Adrenal gland (tissue), 19 donors: ENCODE measurements at places on chromosomes 7 and 10. TPM values are rescaled to one million over a fixed set of nuclear protein-coding genes. Genes with fewer than 3 reads are reported as not detected.

GRCh38 chr10:114706458-114707055 lies 48.5 kb upstream of the ABLIM1 start:
- no peak for DNase-seq

DNA sequence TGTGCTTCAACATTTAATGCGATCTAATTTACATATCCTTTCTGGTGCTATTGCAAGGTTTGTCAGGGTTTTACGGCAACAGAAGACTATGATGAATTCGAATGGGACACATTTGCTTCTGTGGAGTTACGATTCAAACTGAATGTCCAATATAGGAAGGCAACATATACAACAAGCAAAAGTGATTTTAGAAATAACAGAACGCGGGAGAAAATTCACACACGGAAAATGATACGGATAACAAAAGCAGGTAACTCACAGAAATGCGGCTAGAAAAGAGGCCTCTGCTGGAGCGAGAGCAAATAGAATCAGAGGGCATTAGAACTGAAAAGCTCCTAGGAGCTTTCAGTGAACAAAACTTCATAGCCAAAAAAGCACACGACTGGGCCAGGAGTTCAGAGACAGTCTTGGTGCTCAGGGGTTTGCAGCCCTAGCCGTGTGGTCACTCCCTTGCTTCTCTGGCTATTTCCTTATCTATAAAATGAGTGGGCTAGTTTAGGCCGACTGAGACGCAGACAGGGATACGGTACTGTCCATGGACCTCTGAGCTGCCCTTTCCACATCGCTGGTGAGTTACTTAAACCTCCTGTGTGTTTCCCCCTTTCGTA lies 557 bp upstream of the TAX1BP1 start:
- no peak for DNase-seq

Gene ITGA8
- total RNA-seq, result 8.3 TPM

Gene HOXA5
- 39.2 TPM for total RNA-seq

Gene PIK3CG
- total RNA-seq, result 4.5 TPM

Gene ZNF107
- 2.8 TPM for total RNA-seq
